ENCODE measurements at places on chromosomes 5 and 9.

DNA sequence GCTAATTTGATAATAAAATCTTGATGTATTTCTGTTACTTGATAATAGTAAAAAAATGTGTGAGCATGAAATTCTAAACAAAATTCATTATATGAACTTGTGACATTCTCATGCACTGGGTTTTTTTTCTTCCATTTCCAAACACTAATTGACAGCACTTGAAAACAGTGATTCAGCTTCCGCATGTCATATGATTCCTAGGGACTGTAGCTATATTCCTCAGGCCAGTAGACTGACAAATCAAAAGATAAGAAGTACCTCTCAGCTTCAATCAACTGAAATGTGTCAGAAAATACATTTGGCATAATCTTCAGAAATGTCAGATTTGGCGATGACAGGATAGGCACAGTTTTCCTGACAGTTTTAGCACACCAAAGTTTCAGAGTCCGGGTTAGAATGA lies 52.5 kb downstream of the EFNA5 start:
- DNase-seq: no peak

DNA sequence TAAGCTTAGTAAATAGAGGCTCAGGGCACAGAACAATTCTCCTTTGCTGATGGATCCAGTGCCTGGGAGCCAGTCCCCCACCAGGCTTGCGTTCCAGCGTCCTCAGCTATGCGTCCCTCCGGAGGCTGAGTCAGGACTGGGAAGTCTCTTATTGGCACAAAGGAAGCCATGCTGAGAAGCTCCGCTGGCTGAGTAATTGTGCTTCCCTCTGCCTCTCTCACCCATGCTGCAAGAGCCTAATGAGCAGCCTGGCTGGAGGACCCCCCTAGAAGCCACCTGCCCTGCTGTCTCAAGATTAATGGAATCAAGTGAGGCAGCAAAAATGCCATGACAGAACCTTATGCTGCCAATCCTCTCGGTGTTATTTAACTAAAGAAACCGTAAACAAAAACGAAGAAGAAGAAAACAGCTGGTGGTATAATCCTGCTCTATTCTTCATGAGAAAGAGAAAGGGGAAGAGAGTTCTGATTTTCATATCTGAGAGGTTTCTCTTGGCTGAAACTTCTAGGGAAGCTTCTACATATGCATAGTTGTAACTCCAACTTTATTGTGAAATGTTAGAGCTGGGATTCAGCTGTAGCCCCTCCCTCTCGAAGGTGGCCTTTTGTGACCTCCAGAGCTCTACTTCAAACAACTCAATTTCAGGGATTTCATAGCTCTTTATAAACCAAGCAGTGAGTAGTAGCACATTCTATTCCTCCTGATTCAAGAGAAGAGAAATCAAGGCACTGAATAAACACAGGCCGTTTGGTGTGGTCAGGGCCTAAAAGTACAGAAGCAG lies 185.4 kb upstream of the SEMA6A start:
- DNase-seq: no peak

DNA sequence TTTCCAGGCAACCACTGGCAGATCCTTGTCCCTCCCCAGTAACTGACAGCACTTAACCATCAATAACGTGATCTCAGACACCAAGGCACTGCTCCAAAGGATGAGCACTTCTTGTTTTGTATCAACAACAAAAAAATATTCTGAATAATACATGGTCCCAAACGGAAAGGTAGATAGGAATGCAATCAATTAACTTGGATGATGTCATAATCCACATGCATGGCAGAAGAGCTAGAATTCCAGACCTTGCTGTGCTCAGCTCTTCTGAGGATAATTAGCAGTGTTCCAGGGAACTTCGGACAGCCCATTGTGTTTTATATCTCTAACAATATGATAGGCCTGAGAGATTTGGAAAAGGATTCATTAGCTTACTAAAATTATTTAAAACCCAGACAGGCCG lies 288.4 kb upstream of the PCSK5 start:
- DNase-seq: no peak

- DNase-seq: no peak
These were observed 828.5 kb upstream of the DMAC1 start for GRCh38 chr9:8627976-8628679.

DNA sequence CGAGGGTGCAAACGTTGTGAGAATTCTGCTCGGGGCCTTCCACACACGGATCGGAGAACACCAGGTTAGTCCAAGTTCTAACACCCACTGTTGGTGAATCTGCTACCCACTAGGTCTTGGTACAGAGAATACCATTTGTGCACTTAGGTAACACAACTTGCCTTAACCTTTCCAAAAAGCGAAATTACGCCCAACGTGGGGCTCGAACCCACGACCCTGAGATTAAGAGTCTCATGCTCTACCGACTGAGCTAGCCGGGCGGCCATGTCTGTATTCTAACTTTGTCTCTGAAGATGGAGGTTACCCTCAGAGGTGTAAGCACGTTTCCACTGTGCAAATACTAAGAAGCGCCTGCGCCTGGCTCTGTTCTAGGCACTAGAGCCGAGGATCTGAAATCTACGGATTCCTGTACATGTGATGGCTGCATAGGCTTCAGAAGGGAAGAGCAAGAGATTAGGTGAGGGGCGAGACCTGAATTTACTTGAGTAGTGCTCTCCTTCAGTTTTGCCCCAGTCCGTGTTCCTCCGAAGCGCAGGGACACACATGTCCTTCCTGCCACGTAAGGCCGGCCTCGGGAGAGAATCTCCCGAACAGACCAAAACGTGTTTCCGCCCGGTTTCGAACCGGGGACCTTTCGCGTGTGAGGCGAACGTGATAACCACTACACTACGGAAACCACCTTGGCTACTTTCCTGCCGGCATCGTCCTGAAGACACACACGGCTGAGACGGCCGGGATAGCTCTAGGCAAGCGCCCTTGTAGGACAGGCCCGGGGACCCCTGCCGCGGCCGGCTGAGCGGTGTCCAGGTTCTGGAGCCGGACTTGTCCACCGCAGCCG lies 1.1 kb upstream of the TRIM41 start:
- DNase-seq: peak; percentile 94

GRCh38 chr9:114373960-114374730 lies 13.6 kb downstream of the AKNA start:
- DNase-seq: no peak

DNA sequence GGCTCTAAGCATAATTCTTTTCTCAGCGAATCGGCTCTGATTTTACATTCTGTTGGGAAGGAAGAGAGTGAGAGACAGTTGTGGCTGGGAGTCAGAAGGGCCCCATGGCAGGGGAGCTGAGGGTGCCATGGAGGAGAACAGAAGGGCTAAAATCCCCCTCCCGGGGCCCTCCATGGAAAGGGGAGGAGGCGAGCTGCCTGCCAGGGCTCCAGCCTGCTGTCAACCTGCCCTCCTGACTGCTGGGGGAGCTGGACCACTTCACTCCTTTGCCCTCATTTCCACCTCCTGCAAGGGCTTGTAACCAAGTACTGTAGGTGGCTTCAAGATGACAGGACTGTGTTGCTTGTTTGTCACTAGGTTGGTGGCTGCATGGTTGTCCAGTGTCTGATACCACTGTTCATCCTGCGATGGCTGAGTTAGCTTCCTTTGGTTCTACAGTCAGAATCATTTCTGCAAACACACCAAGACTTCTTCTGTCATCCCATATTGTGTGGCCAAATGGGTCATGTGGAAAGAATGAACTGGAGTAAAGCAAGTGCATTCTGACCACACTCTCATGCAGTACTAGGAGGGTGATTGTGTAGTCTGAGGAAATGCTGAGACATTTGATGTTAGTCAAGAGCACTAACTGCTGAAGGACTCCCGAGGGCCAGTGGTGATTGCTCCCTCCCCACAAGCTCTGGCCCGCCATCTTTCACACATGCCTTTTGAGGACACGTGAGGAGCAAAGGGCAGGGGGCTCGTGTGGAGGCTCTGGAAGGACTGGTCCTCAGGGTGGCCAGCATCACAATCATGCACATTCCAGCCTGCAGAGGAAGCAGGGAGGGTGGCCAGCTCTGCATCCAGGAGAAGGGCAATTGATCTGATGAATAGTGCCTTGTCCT lies 307.2 kb downstream of the GADD45G start:
- DNase-seq: no peak

DNA sequence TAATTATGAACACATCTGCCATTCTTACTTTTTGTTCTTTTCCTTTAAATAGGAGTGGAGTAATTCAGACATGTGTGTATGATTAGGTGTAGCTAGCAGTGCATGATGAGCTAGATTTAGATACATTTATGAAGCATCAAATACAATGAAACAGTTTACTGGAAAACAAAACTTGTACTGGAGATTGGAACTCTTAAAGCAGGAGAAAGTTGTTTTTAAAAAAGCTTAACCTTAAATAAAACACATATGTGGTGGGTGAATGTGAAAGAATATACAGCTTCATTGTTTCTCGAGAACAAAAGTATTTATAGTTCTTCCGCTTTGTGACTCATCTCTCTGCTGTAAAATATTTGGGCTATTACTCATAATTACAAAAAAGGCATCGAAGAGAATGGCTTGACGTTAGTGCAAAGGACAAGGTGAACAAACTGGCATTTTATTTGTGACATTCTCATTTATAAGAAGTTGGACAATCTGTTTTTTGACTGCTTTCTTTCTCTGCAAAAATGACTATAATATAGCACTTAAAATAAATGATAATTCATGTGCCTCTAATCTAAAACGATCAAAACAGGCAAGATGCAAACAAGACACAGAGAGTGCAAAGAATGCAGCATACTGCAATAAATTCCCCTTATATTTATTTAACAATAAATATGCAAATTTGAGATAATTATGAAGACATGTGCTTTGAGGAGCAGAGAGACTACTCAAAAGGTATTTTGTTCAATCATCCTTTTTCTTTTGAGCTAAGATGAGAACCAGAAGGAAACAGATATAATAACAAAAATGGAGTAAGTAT lies 478.8 kb downstream of the CETN3 start:
- no peak for DNase-seq

DNA sequence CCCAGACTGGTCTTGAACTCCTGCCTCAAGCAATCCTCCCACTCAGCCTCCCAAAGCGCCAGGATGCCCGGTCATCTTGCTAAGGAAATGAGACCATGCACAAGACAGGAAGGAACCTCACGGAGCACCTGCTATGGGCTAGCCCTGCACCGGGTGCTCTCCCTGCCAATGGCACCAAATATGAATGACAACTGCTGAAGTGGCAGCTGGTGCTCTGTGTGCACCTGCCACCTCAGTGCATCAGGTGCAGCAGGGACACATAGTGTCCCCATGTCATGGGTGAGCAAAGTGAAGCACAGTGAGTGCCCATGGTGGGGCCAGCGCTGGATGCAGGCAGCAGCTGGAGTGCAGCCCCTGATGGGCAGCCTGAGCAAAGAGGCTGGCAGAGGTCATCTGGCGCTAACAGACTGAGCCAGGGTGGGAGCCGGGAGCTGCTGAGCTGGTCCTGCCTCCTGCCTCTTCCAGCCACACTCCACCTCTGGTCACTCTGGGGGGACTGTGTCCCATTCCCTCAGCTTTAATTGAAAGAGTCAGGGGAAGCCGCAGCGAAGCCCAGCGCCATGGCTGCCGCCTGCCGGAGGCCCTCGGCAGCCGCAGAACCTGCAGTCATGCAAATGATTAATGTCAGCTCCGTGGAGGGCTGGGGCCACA lies 46.4 kb downstream of the BARX1 start:
- no peak for DNase-seq

DNA sequence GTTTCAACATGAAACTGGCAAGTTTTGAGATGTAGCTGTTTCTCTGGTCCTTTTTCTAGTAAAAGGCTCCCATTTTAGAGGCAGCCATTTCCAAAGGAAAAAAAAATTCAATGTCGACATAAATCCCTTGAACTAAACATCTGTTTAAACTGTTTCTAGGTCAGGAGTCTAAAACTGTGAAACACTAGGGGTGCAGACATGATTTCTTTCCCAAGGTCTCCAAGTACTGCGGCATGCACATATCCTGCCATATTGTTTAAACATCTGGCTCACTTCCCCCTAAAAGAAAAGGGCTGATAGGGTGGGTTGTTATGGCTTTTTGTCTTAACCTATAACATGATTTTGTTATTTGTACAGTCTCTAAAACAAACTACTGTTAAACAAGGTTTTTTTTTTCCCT lies 51.1 kb downstream of the NFIB start:
- no peak for DNase-seq

GRCh38 chr9:14806941-14807520 lies 84.5 kb upstream of the CER1 start:
- DNase-seq: no peak

- no peak for DNase-seq
These were observed 89.5 kb downstream of the ESM1 start for GRCh38 chr5:54895816-54896341.

- no peak for DNase-seq
These were observed 125.3 kb upstream of the IRX4 start for GRCh38 chr5:2007878-2008501.

DNA sequence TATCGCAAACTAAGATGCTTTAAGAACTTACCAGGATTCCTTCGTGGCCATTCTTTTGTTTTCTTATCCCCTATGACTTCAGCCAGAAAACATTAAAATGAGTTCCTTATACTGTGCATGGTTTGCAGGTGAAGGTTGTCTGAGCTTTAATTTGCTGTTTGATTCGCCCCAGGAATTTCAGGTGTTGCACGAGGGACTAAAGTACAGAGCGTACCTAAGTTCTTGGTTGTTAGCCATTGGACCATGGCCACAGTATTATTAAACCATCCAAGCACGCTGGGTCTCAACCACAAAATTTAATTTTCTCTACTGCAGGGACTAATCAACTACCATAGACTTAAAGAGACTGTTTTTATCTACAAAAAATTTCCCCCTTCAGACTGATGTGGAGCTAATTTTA lies 208.4 kb upstream of the MPDZ start:
- no peak for DNase-seq

- DNase-seq: no peak
These were observed 271.1 kb downstream of the DENND1A start for GRCh38 chr9:123658792-123659191.

GRCh38 chr5:137275083-137275482 lies 224.0 kb downstream of the SPOCK1 start:
- no peak for DNase-seq

GRCh38 chr9:27278374-27278773 lies 18.6 kb downstream of the EQTN start:
- DNase-seq: no peak

DNA sequence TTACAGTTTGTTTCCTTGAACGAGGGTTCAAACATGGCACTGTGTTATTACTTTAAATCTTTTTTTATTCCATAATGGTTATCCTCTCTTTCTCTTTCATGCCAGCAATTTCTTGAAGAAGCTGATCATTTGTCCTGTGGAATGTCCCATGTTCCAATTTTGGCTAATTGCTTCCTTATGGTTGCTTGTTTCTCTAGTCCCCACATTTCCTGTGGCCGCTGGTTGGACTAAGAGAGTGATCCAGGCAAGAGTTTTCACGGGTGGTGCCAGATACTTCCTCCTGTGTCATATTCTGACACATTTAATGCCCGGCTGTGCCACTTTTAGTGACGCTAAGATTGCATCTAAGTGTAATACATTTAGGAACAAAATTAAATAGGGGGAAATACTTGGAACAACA lies 83.8 kb upstream of the FAM169A start:
- no peak for DNase-seq

DNA sequence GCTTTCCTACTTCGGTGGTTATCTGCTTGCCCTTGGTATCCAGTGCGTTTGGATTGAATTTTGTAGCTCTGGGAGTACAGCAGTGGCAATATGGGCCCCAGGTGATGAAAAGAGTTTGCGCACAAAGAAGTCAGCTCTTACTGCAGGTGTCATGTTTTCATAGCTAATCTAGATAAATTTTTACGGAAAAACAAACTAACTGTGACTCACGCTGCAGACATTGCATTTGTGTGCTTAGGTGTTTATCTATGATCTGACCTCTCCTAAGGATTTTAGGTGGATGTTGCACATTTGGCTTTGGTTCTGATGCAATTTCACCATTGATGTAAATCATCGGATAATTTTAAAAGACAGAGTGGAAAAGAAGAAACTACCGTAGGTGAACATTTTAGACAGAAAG lies 92.1 kb downstream of the VCAN start:
- no peak for DNase-seq

Data from CD4-positive, CD25-positive, alpha-beta regulatory T cell (primary cell).